Airway epithelial cell (primary cell): ENCODE measurements at places on chromosomes 4 and X. TPM values are rescaled to one million over a fixed set of nuclear protein-coding genes. Genes with fewer than 3 reads are reported as not detected.

The ANXA10 gene
- 0.56 TPM in 1 of 2 replicates, not detected in the other for total RNA-seq

The MAGEB1 gene
- not detected in 2 replicates for total RNA-seq

The ARHGAP24 gene
- 3.4 and 3.9 TPM in 2 replicates for total RNA-seq

The PPM1K gene
- total RNA-seq, result 3.2 and 9.0 TPM in 2 replicates

The AFP gene
- 0.56 TPM in 1 of 2 replicates, not detected in the other for total RNA-seq

The STOX2 gene
- 3.1 and 4.2 TPM in 2 replicates for total RNA-seq
